ENCODE measurements at places on chromosomes 6 and 20. TPM values are rescaled to one million over a fixed set of nuclear protein-coding genes. Genes with fewer than 3 reads are reported as not detected.

The KIZ gene
- total RNA-seq, result 9.8 TPM

The PTCRA gene
- total RNA-seq, result not detected

The CLIC5 gene
- total RNA-seq, result not detected

The CST1 gene
- 13.2 TPM for total RNA-seq

The ARHGAP40 gene
- total RNA-seq, result not detected

The ZBP1 gene
- total RNA-seq, result not detected

The TGM2 gene
- total RNA-seq, result 457 TPM

The GSTA1 gene
- not detected for total RNA-seq

The AVP gene
- not detected for total RNA-seq

All from regular cardiac myocyte (primary cell).